ENCODE measurements at places on chromosomes 13 and 19. TPM values are rescaled to one million over a fixed set of nuclear protein-coding genes. Genes with fewer than 3 reads are reported as not detected.

DNA sequence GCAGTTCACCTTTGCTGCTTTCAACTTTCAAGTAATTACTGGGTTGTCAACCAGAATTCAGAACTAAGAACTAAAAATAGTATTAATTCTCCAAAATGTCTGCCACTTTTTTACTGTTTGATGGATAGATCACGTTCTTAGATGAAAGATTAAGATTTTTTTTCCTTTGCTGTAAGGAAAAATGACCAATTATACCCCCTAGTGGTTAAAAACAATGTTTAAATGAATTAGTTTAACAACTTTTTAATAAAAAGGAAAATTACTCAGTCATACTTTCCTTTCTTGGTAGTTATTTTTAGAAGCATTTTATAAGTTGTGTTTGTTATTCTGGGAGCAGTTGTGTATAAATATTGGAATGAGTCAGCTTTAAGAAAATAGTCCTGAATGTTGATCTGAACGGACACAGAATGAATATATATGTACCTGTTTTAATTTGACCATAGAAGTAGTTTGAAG lies 4.6 kb downstream of the TM9SF2 start:
- no peak for DNase-seq

GRCh38 chr13:48094404-48094780 lies 512 bp downstream of the MED4 start:
- no peak for DNase-seq

NAPSA gene
- 0.44 TPM for total RNA-seq

MTMR6 gene
- total RNA-seq, result 9.7 TPM

GRCh38 chr19:39167461-39168257 lies 29.1 kb upstream of the NCCRP1 start:
- DNase-seq, result peak; percentile 89

STOML3 gene
- total RNA-seq, result not detected

Data from H7 (cell line).